Ureter (tissue), 1 donor: ENCODE measurements at places on chromosomes 3 and 15.

GRCh38 chr15:40688932-40689799, 5.8 kb upstream of the RAD51 start:
- no peak for DNase-seq

- DNase-seq: no peak
Measured at GRCh38 chr3:173778251-173778650, 380.7 kb downstream of the NLGN1 start.

DNA sequence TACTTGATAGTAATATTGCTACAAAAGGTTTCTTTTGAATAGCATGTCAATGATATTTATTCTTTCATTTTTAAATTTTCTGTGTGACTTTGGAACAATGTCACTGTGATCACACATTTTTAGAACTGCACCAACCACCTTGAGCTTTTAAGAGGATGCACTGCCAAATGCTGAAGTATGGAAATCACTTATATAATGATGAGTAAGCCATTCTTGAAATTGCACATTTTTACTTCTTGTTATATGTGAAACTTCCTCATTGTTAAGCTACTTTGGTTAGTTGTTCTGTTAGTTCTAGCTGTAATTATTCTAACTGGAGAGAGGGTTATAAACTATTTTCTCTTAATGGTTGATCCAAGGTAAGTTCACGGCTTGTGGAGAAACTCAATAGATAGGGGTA, 547.5 kb downstream of the ZIC1 start:
- DNase-seq: no peak

- no peak for DNase-seq
Measured at GRCh38 chr15:78429477-78429876, 8.5 kb upstream of the IREB2 start.

- DNase-seq: peak; percentile 47
Measured at GRCh38 chr3:130894130-130894985, 474 bp downstream of the ATP2C1 start.

- DNase-seq: no peak
Measured at GRCh38 chr3:125294411-125294810, 80.7 kb downstream of the ZNF148 start.

DNA sequence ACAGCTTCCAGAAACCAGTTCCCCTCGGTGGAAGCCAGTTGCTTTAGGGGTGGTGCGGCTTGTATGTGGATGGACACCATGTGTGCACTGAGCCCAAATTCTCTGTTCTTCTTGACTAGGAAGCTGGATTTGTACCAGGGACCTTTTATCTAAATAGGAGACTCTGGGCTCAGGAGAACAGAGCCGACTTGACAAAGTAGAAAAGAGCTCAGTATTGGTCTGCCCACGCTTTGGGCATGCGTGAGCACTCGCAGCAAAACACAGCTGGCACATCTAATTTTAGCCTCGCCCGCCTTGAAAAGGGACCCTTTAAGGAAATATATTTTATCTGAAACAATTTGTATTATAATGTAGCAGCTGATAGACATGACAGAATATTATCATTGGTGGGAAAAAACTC, 1.1 kb upstream of the RBMS3 start:
- no peak for DNase-seq

- DNase-seq: no peak
Measured at GRCh38 chr3:194253270-194253669, 97.9 kb downstream of the CPN2 start.

GRCh38 chr3:146115619-146116018, 45.4 kb downstream of the PLOD2 start:
- DNase-seq: no peak

DNA sequence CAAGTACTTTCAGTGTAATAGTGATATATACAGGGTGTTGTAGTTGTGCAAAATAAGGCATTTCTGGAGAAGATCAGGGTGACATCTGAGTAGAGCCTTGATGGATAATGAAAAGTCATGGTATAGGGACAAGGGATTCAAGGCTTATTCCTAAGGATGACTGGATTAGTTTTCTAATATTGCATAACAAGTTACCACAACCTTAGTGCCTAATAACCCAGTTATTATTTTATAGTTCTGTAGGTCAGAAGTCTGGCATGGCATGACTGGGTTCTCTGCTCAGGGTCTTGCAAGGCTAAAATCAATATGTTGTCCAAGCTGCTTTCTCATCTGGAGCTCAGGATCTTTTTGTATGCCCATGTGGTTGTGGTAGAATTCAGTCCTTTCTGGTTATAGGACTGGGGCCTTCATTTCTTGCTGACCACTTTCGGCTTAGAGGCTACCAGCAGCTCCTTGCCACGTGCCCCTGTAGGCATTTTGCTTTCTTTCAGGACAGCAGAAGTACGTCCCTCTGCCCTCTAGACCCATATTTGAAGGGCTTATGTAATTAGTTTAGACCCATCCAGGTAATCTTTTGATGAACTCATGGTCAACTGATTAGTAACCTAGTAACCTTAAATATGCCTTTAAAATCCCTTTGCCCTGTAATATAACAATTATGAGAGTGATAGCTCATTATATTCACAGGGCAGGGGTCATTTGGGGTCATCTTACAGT, 73.2 kb upstream of the LRRFIP2 start:
- no peak for DNase-seq

GRCh38 chr15:52440414-52440813, 88.3 kb downstream of the MYO5A start:
- DNase-seq: no peak

- DNase-seq: no peak
Measured at GRCh38 chr3:27721717-27722564, at the start of gene EOMES. TSS of gene EOMES (minus strand) at chr3:27722323. CDS start at chr3:27722294, 29 bp downstream.

DNA sequence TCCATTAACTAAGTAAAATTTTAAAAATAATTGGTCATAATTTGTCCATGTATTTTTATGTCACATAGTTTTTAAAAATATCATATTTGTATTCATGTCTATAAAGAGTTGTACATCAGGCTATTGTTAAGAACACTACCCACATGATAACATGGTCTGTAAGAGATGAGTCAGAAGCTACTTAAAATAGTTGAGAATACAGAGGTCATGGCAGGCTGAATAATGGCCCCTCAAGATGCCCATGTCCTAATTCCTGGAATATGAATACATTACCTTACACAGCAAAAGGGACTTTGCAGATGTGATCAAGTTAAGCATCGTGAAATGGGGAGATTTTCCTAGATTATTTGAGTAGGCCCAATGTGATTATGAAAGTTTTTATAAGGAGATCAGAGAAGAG, 782.9 kb upstream of the GOLIM4 start:
- DNase-seq: no peak

- DNase-seq: no peak
Measured at GRCh38 chr3:499001-499761, 302.6 kb downstream of the CHL1 start.

- no peak for DNase-seq
Measured at GRCh38 chr3:74613521-74614106, 845 bp downstream of the CNTN3 start.

- DNase-seq: no peak
Measured at GRCh38 chr3:112093180-112093522, 7.0 kb downstream of the C3orf52 start.

- DNase-seq: no peak
Measured at GRCh38 chr15:84685304-84685703, 27.3 kb upstream of the NMB start.

DNA sequence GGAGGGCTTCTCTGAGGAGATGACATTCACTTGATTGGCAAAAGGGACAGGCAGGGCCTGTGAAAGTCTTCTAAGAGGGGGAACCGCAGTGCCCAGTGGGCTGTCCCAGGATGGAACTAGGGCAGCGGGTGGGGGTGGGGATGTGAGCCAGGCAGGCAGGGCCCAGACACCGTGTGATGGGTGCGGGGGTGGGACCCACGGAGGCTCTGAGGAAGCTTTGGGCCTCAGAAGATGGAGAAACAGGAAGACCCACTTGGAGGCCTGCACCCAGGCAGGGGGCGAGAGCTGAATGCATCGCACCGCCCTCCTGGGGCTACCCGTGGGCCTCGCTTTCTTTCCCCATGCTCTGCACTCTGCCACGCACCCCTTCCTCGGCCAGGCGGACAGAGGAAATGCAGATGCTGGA, 32.9 kb upstream of the ACAD9 start:
- no peak for DNase-seq

- DNase-seq: no peak
Measured at GRCh38 chr15:25345943-25346342, 92.9 kb downstream of the UBE3A start.

DNA sequence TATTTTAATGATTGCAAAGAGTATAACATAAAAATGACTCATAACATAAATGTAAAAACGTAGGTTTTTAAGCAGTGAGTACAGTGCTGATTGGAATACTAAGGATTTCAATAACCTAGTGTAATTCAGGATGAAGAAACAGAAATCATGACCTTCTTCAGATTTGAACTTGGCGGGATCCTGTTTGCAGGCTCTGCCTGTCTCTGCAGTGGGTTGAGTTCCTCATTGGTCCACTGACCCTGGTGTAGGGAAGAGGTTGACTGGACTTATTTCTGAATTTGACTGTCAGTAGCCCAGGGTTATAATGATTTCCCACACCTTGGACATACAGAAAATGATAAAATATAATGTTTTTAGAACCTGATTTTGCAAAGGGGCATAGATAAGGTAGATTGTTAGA, 171.7 kb downstream of the FNDC3B start:
- DNase-seq: no peak

GRCh38 chr3:186551387-186551786, 7.2 kb upstream of the CRYGS start:
- DNase-seq: no peak

- no peak for DNase-seq
Measured at GRCh38 chr3:32384938-32385337, 6.7 kb upstream of the CMTM7 start.

GRCh38 chr3:155196131-155197021, 97.1 kb downstream of the STRIT1 start:
- DNase-seq: no peak

DNA sequence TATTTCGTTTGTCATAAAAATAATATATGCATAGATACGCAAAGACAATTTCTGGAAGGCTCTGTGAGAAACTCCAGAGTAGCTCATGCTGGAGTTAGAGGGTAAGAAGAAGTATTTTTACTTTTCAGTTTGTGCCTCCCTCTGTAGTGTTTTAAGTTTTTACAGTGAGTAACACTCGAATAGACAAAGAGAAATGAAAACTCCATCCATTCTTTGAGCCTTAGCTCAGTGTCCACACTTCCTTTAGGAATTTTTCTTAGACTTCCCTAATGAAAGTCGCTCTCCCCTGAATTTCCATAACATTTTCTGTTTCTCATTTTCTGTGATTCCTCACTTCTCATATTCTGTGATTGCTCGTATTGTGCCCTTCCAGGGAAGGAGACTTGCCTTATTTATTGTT, 2.1 kb downstream of the BLOC1S6 start:
- no peak for DNase-seq

GRCh38 chr3:126399351-126399735, 4.6 kb downstream of the CFAP100 start:
- DNase-seq: no peak

GRCh38 chr3:26449996-26450395, 172.6 kb upstream of the LRRC3B start:
- DNase-seq: no peak

GRCh38 chr3:127118366-127118765, 74.6 kb upstream of the PRR23E start:
- no peak for DNase-seq

- no peak for DNase-seq
Measured at GRCh38 chr3:13206799-13207577, 133.8 kb upstream of the IQSEC1 start.

DNA sequence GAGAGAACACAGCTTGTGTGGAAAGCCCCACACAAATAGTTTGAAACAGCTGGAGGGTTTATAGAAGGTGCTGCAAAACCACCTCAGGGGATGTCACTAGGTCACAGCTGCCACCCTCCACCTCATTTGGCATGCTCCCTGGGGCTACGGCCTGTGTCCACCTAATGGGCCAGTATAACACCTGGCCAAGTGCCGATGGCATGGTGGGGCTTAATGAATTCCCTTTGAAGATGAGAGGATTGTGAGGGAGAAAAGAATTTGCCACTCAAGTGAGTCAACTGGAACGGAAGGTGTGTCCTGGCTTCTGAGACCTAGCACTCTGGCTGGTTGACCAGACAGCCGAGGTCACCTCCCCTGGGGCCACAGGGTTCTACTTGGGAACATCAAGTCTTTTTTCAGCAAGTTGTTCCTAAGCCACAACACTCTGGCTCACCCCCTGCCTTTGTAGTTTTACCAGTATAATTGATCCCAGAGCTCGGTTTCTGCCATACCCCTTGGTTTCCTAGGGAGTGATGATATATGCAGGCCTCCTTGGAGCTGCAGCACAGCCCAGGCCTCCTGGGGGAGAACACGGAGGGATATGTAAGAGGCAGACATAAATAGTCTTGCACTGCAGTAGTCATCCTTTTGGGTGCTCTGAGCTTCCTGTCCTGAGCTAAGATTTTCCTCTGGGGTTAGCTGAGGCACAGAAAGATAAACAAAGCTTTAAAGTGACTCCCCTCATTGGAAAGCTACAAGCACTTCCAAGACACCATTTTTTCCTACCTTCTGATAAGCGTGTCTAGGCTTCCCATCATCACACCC, 178.2 kb upstream of the LPP start:
- DNase-seq: no peak

DNA sequence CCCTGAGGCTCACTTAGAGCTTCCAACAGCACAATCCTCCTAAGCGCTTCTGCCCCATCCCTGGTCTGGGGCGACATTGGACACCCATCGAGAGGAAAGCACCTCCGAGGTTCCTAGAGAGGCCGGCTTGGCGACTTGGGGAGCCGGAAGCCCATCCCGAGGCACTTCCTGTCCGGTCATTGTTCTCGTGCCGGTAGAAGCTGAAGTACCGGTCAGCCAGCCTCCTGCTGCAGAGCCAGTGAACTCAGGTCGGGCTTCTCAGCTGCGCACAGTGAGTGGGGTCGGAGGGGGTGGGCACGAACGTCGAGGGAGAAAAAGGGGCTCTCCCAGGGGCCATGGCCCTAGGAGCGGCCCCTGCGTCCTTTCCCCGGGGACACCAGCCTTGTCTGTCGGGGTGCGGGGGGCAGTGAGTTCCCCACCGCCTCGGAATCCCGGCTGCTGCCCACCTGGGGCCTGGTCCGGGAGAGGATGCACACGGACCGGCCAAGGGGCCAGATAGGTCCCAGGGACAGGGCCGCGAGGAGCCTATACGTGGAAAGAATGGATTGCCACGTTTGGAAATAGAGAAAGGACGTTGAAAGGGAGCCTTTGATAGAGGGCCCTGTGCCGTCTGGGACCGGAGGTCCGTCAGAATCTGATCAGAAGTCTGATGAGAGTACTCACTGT, at the start of gene ZNF35:
Gene ZNF35 (plus strand): TSS at position 169 of the 666 bp plus-strand sequence. CDS start 2,336 bp downstream, outside the sequence.
- peak; percentile 77 for DNase-seq

DNA sequence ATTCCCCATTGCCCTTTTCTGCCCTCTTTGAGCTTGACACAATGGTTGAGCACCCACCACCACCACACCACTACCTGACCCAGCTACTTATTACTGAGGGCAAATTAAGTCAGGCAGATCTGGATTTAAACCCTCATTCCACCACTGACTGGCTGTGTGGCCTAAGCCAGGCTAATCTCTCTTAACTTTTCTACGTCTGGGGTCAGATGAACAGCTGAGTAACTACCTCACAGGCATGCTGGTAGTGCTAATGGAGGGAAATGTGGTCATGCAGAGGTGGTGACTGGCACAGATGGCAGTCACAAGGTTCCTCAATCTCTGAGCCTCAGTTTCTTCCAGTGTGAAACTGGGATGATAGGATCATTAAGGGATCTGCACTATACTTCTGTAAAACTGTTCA, 4.3 kb upstream of the MRPS25 start:
- no peak for DNase-seq
